ENCODE measurements at places on chromosomes 5 and 9.

- DNase-seq, result no peak
Observed at GRCh38 chr9:88745276-88746001, 210.5 kb downstream of the NXNL2 start.

DNA sequence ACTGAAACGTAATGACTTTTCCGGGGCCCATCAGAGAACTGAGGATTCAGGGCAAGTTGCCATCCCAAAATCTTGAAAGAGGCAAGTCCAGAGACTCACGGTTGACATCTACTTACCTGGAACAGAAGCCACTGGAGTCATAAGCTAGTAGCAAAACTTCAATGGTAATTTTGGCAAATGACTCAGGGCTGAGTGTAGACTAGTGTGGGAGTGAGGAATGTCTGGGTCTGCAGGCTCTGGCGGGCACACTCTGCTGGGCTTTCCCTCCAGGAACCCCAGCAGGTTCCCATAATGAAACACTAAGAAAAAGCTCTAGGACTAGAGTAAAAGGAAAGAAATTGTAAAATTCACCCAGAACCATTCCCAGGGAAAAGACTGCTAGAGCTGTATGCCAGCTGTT, 122.9 kb upstream of the NFIL3 start:
- DNase-seq, result no peak

GRCh38 chr9:85730916-85731630, 10.7 kb downstream of the AGTPBP1 start:
- no peak for DNase-seq

GRCh38 chr5:40001796-40002195, 577.0 kb upstream of the DAB2 start:
- DNase-seq, result no peak

DNA sequence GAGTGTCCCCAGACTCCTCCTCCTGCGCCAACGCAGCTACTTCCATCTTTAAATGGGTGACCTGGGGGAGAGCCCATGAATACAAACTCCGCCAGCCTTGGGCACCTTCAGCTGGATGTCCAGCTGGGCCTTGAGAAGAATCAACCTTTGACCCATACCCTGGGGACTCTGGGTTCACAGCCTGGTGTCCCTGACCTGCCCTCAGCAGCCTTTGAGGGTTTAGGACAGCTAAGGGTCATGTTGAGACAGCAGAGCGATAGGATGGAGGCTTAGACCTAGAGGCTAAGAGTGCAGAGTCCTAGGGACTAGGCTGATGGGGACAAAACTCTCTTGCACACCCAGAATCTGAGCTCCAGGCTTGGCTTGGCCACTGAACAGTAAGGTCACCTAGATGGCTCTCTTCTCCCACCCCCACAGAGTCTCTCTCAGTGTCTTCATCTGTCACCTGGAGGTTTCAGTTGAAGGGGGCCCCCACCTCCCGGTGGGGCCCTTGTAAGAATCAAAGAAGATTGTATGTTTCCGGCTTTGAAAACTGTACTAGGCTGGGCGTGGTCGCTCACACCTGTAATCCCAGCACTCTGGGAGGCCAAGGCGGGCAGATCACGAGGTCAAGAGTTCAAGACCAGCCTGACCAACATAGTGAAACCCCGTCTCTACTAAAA, 6.7 kb upstream of the AQP3 start:
- DNase-seq, result no peak

All from NCI-H1436 treated with DMSO at 0.1 percent for 48 hours (cell line).